ENCODE measurements at places on chromosomes 5 and 9. TPM values are rescaled to one million over a fixed set of nuclear protein-coding genes. Genes with fewer than 3 reads are reported as not detected.

DNA sequence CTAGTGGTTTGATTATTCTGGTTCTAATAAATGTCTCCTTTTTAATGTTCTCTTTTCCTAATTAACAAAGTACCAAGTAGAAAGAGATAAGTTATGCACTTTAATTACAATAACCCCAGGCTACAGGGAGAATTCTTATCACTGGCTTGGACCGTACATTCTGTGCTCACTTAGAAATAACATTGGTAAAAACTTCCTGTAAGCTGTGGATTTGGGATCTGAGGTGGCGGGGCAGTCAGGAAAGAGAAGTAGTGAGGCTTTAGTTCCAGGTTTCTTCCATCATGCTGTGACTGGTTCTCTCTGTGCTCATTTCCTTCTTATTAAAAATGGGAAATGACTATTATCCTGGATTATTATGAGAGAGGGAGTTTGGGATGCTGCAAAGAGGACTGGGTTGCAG, 142.0 kb downstream of the EGFLAM start:
- DNase-seq = no peak

- DNase-seq = no peak
These were observed 31.5 kb downstream of the PAX5 start for GRCh38 chr9:37002413-37003217.

DNA sequence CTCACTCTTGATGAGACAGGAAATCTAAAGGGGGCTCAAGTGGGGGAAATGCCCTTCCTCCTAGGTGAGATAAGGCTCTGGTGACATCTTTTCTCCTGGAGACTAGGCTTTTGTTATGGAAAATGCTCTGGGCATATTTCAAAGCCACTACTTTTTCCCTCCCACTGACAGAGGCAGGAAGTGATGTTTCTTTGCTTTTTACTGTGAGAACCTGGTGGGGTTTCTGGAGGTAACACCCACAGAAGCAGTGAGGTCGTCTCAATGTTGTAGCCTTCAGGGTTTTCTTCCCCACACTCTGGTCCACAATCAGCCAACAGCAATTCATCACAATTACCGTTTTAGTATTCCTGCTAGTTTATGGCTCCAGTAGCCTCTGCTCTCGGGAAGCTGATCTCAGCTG, 41.4 kb upstream of the FAM240B start:
- DNase-seq = no peak

DNA sequence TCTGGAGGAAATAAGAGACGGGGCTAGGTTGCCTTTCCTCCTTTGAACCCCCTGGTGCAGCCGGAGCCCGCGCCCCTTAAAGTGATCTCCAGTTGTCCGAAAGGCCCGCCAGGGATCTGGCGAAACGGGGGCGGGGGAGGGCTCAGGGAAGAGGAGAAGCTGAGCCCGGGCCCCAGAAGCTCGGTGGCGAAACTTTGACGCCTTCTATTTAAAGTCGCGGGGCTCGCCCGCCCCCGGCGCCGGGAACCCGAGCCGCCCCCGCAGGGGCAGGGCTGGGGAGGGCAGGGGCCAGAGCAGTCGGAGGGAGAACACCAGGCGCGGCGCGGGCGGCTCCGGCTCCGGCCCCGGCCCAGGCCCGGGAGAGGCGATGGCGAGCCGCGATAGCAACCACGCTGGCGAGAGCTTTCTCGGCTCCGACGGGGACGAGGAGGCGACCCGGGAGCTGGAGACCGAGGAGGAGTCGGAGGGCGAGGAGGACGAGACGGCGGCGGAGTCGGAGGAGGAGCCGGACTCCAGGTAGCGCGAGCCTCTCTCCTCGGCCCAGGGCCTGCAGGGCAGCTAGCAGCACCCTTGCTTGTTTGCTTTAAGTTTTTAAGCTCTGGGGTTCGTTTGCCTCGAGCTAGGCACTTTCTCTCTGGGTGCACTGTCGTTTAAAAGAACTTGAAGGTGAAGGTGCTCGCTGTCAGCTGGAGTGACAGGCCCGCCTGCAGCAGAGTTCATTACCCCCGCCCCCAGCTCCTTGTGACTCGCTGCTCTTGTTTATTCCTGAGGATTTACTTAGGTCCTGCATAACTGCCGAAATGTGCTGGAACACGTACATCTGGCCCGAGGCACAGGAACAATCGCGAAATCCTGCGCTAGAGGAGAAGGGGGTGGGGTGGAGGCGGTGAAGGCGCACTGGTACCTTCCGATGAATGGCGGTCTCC, at the start of gene CMYA5:
TSS of gene CMYA5 (plus strand) at position 296 of the 926 bp plus-strand sequence. CDS start at position 368, 72 bp downstream.
- DNase-seq = no peak

- DNase-seq = peak; percentile 91
These were observed 56.4 kb upstream of the RPL26L1 start for GRCh38 chr5:172902497-172903472.

DNA sequence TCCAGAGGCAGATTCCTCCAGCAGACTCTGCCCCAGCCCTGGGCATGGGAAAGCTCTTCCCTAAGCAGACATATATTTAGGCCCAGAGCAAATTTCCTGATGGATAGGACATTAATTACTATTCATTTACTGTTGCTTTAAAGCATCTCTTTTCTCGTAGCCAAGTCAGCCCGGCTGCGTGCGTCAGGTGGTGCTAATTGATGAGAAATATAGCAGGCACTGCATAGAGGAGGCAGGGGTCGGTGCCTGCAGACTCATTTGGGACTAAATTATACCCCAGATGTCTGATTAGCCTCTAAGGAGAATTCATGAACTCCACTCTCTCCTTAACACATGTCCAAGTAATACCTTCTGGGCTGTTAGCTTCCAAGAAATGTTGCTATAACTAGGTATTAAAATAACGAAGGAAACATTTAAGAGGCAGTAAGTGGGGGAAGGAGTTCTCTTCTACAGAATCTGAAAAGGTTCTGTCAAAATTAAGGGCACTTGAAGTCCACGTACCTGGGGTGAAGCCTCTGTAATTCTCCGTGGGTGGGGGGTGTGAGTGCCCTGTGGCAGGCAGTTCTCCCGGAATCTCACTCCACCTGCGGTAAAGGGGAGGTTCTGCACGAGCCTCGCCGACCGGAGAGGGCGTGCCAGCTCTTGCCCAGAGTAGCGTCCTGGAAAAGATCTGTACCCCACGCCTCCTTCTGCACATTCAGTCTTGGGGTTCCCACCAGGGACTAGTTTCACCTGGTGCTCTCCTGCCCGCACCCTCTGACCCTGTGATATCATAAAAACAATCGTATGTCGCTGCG, 115.9 kb upstream of the FCN2 start:
- DNase-seq = no peak

DNA sequence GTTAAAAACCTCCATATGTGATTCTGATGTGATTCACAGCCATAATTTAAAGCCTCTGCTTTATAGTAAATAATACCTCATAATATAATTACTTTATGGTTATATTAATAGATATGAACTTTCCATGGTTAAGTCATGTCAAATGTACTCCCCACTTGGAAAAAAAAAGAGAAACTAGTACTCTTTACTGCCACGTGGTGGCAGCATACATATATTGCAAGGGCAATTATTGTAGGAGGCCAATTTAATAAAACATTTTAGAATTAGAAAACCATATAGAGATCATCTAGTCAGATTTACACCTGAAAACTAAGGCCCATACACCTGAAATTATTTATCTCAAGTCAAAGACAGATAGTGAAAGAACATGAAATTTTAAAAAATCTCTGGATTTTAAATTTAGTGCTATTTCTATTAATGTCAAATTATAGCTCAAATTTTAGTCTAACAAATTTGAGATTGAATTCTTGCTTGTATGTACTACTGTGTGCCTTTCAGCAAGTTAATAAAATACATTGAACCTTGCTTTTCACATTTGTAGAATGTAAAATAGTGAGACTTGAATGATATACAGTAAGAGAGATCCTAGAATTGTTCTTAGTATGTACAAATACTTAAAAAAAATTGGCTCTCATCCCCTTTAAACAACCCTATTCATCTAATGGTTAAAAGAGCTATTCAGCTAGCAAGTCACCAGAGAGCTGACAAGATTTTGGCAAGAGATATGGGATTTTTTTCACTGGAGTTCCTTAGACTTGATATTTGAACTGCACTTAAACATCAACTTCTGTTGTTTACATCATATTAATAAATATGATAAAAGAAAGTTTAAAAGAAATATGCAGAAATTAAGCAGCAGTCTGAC, 603.8 kb downstream of the TLE4 start:
- DNase-seq = peak; percentile 0

DNA sequence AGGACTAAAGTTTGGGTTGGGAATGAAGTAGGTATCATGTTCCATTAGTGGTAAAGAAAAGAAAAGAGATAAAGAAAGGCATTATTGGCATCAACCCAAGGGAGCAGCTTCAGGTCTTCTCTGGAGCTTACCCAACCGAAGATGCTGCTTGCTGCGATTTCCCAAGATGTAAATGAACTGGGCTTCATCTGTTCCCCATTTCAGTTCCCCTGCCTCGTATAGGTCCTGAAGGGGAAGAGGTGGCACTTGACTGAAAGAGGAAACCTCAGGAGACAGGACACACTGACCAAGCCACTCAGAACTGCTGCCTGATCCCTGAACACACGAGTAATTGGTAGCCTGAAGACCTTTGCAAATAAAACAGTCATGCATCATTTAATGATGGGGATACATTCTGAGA, 24.6 kb downstream of the ANXA6 start:
- DNase-seq = no peak

DNA sequence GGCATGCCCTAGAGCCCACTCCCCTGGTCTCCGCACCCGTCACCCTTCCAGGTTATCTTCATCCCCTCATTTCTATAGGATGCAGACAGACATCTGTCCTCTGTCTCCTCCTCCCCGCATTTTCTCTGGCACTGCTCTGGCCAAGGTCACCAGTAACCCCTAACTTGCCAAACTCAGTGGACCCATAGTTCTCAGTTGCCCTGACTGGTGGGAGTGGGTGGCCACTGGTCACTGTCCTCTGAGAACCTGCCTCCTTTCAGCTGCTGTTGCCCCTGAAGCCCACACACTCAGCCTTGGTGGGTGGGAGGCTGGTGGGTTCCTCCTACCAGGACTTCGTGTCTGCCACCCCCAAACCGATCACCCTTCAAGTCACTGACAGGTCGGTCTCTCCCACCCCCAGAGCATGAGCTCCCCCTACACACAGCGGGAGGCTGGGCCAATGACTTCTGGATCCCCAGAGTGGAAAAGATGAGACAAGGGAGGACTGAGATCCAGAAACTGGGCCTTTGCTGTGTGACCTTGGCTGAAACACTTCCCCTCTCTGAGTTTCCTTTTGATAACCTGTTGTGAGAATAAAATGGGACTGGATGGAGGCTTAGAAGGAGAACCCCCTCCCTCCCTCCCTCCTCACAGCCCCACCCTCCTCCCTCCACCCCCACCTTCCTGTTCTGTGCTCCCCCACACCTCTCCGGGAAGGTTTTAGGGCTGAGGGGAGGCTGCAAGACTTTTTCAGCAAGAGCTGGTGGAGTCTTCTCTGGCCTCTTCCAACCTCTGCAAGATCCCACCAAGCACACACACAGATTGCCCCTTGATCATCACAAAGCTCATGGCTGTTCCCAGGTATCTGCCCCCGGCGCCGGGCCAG, 2.4 kb upstream of the DBN1 start:
- no peak for DNase-seq

The FCN1 gene
- not detected for total RNA-seq

The MAST4 gene
- total RNA-seq = 17.8 TPM

The PTGDS gene
- total RNA-seq = not detected

Data from Caco-2 (cell line).